Naive thymus-derived CD8-positive, alpha-beta T cell (primary cell): ENCODE measurements at places on chromosomes 7 and 10.

DNA sequence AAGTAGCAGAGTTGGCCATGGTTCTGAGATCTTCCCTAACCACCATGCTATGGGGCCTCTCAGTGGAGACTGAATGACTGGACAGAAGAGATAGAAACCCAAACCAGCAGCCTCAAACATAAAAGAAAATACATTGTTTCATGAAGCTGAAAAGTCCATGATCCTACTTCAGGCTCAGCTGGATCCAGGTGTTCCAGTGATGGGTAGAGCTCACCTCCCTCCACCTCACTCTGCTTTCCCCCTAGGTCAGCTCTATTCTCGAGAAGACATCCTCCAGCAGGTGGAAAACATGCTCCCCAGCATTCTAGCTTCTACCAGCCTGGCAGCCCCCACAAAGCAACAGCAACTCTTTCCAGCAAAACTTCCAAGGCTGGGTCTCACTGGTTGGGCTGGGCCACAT, 132.1 kb downstream of the OAT start:
- DNase-seq = no peak

GRCh38 chr10:73480158-73480557, 15.7 kb downstream of the PPP3CB start:
- no peak for DNase-seq

- no peak for DNase-seq
Observed at GRCh38 chr7:107644309-107644974, 16.2 kb upstream of the SLC26A4 start.

- DNase-seq = no peak
Observed at GRCh38 chr7:750111-750905, 23.2 kb upstream of the PRKAR1B start.

DNA sequence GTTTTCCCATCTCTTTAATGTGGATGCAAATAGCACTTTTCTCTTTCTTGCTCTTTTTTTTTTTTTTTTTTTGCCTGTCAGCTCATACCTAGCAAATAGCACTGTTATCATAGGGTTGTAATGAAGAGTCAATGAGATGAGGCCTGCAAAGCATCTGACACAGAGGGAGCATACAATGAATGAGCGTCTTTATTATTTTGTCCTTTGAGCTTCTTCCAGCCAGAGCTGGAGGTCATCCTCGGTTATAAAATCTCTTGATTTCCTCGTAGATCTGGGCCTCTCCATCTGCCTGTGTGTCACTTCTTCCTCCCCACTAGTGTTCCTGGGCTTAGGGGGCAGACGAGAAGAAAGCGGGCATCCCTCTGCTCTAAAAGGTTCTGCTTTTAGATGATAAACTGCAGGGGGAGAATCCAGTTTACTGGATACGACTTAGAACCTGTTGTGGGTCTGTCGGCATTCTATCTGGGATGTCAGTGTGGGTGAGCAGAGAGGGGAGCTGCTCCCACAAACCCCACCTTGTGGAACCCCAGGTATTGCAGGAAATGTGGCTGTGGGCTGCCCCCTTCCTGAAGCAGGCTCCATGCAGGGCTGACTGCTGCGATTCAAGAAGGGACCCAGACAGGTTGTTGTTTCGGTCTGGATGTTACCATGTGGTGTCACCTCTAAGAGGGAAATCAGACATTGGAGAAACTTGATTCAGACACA, 135.8 kb upstream of the GPR26 start:
- DNase-seq = no peak
